Cerebellar nuclear complex (tissue), 1 donor: ENCODE measurements at places on chromosomes 4 and X.

GRCh38 chrX:49910344-49910743, 12.1 kb upstream of the CLCN5 start:
- no peak for DNase-seq

- DNase-seq, result no peak
These were observed 53.9 kb downstream of the CPZ start for GRCh38 chr4:8646296-8647093.

DNA sequence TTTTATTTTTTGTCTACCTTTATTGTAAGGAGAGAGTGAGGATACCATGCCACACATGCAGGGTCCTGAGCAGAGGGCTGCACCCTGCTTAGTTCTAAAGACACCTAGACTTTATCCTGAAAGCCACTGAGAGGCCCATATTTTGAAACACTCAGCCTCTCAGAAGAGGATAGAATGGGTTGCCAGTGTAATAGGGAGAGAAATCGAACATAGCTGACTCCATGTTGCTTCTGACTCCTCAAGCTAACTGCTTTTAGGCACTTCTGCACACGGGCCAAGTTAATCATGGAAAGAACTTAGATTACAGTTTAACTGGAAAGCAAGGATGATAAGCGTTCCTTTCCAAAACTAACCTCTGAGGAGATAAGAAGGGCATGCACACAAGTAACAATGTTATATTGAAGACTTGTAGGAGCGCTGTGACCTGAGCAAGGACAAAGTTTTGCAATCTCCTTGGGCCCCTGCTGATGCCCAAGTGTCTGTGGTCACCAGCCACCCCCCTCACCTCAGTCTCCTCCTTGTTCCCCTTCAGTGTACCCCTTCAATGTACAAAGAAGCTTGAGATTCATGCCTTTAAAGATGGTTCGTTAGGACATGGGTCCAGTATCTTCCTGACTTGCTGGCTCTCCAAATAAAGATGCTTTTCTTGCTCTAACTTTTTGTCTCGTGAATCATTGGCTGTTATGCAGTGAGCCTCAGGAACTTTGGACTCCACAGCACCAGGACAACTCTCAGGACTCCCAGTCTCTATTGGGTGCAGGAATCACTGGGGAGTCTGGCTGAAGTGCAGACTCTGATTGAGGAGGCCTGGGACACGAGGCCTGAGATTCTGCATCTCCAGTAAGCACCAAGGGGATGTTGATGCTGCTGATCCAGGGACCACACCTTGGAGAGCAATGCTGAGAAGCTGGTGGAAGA, 25.4 kb upstream of the CD99 start:
- DNase-seq, result no peak

DNA sequence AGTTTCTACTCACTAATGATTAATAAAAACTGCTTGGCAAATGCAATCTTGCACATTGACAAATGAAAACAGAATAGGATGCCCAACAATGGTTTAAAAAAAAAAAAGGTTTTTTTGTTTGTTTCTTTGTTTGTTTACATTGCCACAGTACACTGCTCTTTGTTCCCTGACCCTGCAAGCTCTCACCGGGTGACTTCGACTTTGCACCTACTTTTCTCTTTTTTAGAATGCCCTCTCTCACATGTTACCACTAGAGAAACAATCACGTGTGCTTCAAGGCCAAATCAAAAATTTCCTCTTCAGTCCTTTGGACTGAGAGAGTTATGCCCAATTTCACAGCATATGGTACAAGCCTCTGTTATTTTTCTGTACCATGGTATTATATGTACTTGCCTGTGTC, 101.5 kb downstream of the DMD start:
- DNase-seq, result no peak

DNA sequence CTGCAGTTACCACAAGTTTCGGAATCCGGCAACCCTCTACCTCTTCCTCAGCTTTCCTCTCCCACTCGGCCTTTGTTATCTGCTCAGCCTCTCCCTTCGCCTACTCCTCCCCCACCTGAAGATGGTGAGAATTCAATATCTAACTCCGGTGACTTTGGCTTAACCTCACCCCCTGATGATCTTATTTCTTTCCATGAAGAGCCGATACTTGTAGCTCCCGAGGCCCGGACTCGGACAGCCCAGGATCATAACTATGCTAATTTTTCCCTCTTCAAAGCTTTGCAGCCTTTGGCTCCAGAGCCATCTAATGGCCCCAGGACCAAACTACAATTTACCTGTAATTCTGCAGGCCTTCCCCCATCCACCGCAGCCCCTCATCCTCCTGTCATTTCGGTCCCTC, 32.0 kb upstream of the MGST2 start:
- DNase-seq, result no peak

DNA sequence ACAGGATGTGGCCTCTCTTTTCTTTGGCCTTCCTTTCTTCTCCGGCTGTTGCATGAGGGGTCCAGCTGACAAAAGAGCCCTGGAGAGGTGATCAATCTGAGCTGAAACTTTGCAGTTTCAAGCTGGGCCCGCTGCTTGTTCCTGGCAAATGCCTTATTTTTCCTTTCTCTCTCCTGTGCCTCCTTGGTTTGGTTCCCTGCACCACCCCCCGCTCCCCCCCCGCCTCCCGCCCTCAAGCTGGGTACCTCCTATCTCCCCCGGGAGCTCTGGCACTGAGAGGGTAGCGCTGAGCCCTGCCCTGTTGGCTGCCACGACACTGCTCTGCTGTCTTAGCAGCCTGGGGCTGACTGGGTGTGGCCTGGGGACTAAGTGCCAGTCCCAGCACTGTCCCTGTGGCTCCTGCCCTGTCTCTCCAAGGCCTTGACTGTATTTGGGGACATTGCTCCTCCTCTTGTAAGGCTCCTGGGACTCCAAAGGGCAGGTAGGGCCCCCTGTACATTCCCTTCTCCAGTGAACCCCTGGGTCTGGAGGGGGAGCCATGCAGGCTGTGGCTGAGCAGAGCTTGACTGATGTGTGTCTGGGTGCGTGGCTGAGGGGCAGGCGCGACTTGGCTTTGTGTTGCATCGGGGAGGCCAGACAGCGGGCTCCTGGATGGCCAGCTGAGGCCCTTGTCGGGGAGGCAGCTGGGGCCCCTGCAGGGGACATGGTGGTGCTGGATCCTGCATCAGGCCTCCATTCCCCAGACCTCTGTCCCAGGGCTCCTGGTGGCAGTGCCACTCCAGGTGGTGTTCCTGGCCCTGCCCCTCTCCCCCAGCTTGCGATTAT, 1.1 kb downstream of the PLXNA3 start:
- no peak for DNase-seq

- DNase-seq, result no peak
These were observed 73.6 kb upstream of the ELOVL6 start for GRCh38 chr4:110271986-110272385.

GRCh38 chr4:8533274-8533865, 46.8 kb upstream of the GPR78 start:
- no peak for DNase-seq

- no peak for DNase-seq
These were observed 23.4 kb downstream of the ADRA2C start for GRCh38 chr4:3789587-3789986.

DNA sequence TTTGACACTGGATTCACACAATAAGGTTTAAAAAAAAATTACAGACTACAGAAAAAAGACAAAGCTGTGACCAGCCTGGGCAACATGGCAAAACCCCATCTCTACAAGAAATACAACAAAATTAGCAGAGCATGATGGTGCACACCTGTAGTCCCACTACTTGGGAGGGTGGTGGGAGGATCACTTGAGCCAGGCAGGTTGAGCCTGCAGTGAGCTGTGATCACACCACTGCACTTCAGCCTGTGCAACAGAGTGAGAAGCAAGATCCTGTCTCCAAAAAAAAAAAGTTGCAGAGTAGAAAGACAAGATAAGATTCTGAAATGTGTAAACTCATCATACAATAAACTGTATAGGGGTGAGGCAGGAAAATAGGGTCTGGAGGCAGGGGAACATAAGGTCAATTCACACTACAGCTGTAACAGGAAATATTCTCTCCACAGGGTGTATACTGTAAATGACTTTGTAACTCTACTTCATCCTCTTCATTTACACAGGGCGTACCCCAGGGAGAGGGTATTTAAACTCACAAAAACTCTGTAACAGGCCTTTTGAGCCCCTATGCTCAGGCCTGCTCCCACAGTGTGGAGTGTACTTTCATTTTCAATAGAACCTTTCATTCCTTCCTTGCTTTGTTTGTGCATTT, 112.6 kb upstream of the MAPK10 start:
- no peak for DNase-seq

DNA sequence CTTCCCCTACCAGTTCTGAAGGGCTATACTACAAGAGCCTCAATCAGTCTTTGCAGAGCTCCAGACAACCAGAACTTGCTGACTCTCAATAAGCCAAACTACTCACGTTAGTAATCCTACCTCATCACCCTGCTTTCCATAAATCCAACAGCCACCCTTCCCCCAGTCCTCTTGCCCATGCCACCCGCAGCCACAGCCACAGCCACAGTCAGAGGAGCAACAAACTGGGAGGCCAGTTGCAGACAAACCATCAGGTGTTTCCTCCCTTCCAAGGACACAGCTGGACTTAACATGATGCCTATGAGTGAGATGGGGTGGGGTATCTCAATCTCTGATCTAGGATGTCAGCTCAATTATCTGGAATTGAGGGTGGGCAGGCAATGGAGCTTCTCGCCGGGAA, 1.0 kb downstream of the GABRA3 start:
- no peak for DNase-seq

- DNase-seq, result no peak
These were observed 44.6 kb downstream of the C4orf33 start for GRCh38 chr4:129140521-129140920.

DNA sequence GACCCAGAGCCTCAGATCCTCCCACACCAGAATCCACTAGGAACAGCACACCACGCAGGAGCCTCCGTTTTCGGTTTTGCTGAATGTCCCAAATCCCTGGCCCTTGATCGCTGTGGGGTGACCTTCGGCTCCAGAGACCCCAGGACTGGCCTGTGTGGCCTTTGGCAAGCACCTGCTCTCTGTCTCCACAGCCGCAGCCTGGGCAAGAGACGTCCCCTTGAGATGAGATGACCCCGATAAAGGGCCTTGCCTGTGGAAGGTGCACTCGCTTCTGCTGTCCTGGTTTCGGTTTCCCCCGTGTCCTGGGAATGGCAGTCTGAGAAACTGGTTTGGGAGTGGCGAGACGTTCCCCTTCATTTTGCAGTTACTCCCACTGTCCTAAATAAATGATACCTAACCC, 9.6 kb downstream of the PSAPL1 start:
- DNase-seq, result no peak

GRCh38 chr4:94451051-94451694, 569 bp upstream of the PDLIM5 start:
- no peak for DNase-seq
